ENCODE measurements at places on chromosomes 3 and 15. TPM values are rescaled to one million over a fixed set of nuclear protein-coding genes. Genes with fewer than 3 reads are reported as not detected.

GRCh38 chr3:47512416-47513124, 942 bp downstream of the ELP6 start:
- no peak for DNase-seq

DNA sequence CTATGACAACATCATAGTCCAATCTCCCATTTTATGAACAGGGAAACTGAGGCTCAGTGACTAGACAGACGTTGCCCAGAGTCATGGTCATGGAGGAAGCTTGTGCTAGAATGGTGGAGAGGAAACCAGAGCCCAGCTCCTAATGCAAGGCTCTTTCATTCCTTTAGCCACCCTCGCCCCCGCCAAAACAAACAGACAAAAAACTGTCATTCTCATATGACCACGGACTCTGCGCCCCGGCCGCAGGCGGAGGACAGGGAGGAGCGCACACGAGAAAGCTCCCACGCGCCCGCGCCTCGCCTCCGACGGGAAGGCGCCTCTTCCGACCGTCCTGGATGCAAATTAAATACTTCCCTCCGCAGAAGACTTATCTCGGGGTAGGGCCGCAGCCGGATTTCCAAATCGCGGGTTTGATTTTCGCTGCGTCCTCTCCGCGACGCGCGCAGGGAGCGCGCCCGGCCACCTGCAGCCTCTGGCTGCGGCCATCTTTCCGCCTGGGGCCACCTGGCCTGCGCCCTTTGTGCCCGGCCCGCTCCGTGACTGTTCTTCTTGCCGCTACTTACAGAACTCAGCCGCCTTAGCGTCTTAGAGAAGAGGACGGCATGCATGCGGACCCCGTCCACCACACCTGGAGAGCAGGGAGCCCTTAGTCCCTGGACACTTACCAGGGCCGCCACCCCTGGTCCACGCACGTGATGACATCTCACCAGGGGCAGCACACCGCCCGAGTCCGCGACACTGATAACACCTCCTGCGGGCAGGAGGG, 670 bp upstream of the ATP13A3 start:
- DNase-seq, result no peak

DNA sequence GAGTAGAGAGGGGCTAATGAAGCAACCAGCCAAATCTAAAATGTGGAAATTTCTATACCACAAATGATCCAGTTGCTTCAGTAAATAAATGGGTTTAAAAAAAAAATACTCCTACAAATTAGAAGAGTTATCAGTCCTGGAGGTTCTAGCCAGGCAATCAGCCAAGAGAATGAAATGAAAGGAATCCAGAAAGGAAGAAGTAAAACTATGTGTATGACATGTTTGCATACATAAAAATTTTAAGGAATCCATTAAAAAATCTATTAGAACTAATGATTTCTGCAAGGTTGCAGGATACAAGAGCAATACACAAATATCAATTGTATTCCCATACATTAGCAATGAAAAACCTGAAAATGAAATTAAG, 9.6 kb downstream of the MESP2 start:
- DNase-seq, result no peak

DNA sequence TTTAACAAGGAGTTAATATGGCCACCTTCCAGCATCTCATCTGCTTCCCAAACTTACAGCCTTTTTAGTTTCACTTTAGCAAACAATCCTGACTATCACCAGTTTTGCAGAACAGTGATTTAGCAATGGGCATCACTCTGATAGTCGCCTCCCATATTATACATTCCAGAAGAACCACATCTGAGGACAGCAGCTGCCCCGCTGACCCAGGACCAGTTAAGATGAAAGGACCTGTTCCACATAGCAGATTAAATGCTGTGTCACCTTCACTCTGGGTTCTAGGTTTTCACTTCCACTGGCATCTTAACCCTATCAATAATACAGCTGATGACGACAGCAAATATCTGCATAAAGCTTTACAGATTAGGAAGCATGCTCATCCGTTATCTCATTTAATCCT, 99.8 kb downstream of the TRIM69 start:
- no peak for DNase-seq

GRCh38 chr3:4321732-4322131, 18.6 kb downstream of the SETMAR start:
- DNase-seq, result no peak

- DNase-seq, result no peak
Observed at GRCh38 chr3:32359766-32360492, 31.7 kb upstream of the CMTM7 start.

DNA sequence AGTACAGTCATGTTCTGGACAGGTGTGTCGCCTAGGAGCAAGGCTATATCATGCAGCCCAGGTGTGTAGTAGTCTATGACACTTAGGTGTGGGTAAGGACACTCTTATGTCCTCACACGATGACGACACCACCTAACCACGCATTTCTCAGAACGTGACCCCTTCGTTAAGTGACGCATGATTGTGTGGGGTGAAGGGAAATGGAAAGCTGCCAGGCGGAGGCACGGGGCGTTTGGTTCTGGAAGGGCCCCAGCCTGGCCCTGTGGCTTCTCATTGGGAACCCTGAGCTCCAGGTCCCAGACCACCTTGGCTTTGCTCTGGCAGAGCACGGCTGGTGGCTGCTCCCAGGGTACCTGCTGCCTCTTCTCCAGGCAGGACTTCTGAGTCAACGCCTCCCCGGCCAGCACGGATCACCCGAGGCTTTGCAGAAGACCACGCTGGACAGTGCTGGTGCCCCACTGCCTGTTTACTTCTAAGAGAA, 39.3 kb downstream of the FBLN2 start:
- no peak for DNase-seq

DNA sequence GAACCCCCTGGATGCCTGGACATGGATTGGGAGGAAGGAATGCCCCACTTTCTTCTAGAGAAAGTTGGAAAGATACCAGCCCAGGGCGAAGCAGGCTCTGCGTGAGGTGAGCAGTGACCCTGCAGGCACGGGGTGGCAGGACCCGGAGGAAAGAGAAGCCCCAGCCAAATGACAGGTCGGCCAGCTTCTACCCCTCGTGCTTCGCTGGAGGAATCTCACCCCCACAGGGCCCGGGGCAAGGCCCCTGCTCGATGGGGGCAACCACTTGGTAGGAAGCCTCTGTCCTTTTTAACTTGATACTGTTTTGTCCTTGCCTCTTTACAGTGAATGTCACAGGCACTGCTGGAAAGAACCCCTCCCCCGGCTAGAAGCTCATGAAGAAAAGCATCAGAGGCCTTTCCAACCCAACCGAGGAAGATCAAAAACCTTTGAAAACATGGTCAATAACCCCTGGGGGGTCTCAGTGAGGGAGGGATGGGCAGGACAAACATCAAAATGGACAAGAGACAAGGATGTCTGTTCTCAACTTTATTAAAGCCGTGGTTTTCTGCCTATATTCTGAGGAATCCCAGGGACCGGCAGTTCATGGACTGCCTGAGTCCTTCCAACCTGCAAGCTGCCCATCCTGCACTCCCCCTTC, 54.4 kb downstream of the SH3BP5 start:
- DNase-seq, result no peak

- DNase-seq, result no peak
Observed at GRCh38 chr3:127226946-127227842, 34.3 kb downstream of the PRR23E start.

- no peak for DNase-seq
Observed at GRCh38 chr3:35200056-35200455, 439.3 kb upstream of the ARPP21 start.

DNA sequence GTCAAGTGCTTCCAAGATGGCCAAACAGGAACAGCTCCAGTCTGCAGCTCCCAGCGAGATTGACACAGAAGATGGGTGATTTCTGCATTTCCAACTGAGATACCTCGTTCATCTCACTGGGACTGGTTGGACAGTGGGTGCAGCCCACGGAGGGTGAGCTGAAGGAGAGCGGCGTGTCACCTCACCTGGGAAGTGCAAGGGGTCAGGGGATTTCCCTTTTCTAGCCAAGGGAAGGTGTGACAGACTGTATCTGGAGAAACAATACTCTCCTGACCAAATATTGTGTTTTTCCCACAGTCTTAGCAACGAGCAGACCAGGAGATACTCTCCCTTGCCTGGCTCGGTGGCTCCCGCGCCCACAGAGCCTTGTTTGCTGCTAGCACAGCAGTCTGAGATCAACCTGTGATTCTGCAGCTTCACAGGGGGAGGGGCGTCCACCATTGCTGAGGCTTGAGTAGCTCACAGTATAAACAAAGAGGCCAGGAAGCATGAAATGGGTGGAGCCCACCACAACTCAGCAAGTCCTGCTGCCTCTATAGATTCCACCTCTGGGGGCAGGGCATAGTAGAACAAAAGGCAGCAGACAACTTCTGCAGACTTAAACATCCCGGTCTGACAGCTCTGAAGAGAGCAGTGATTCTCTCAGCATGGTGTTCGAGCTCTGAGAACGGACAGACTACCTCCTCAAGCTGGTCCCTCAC, 293.5 kb upstream of the SUCLG2 start:
- DNase-seq, result no peak

DNA sequence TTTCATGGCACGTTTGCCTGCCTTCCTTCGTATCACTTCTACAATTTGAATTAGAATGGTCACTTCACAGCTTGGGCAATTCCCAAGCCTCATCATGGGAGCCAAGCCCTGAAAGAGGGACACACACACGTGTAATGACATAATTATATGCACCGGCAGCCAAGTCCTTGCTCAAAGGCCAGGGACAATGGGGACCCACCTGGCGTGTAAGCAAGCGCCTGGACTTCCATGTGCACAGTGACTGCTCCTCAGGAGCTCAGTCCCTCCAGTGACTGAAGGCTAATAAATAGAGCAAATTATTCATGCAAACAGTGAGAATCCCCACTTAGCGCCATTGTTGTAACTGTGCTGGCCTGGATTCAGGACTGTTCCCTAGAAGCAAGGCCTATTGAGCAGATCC, 115.1 kb downstream of the DNAJB8 start:
- no peak for DNase-seq

DNA sequence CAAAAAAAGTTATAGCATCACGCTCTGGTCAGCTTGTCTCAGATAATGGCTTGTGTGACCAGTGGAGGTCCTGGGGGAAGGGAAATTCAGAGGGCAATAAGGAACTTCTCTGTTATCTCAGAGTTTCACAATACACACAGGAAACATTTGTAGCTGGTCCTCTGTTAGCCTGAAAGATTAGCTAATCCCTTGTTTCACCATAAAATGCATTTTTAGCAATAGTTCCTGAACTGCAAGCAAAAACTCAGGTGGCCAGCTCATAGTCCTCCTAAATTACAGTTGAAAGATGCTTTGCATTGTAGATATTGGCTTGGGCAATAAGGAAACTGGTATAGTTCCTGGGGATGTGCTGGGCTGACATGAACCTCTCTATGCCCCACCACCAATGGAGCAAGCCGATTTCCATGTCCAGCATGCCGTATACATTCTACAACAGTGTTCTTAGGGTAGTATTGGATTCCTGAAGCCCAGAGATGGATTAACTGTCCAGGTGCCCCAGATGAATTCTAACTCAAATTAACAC, 141.5 kb upstream of the TBL1XR1 start:
- no peak for DNase-seq

- DNase-seq, result no peak
Observed at GRCh38 chr3:107061466-107061865, 315.8 kb upstream of the CCDC54 start.

DNA sequence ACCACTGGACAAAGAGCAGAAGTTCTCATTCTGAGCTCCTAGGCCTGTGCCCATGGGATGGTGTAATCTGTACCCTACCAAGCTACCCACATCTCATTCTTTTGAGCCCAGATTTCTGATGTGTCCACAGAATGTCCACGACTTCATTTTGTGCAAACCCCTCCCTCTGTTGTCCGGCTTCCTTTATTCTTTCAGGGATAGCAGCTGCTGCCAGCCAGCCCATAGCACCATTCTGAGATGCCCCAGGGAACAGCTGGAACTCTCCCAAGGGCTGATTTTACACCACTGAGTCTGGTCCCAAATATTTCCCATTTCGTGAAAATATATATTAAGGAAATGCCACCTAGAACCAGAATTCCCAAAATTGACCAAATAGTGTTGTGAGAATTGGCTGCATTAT, 236.6 kb downstream of the SATB1 start:
- no peak for DNase-seq

DNA sequence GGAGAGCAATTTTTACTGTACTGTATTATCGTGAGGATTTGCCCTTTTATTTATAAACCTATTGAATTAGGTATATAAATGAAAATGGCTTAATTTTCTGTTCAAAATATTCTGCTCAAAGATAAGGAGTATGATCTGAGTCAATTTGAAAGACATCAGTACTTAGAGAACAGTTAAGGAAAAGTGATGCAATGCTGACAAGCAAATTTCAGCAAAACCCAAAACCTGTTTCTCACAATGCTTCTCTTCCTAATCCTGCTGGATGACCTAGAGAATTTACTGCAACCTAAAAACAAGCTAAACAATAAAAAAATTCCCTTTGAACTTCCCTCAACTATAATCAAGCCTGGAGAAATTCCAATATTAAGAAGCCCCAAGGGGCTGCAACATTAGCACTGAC, 82.7 kb downstream of the RFX7 start:
- DNase-seq, result no peak

- DNase-seq, result peak; percentile 23
Observed at GRCh38 chr3:187678726-187679268, 8.6 kb upstream of the SST start.

GRCh38 chr3:51930439-51930838, 11.3 kb downstream of the RRP9 start:
- DNase-seq, result no peak

DNA sequence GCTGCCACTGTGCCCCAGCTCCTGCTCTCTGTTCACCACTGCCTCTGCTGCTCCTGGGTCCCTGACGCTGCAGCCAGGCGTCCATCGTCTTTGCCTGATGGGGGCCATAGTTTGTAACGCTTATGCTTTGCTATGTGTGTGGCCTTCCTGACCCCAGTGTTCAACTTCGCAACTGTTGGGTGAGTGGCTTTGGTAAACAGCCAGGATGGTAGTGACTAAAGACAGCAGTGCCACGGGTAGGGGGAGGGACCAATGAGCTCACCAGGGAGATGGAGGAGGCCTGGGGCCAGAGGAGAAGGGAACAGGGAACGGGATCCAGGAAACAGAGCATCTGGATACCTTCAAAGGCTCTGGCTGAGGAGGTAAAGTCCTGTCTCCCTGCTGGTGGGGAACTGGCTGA, 75.9 kb upstream of the ALDH1L1 start:
- no peak for DNase-seq

DNA sequence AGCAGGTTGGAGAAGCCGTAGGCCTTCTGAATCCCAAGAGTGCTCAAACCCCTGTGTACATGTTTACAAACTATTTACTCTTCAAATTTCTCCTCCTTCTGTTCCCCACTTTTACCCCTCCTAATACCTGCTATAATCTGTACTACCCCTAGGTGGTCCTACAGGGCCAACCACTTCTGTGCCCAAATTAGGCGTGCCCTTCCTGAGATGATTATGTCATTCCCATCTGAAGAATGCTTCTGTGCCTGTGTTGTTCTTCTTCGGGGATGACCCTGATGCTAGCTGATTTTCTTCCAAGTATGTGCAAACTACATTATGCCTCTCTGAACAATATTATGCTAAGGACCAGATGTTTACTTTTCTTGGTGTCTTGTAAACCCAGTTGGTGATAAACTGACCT, 20.5 kb downstream of the RBP2 start:
- DNase-seq, result no peak

PCBP4 gene
- polyA plus RNA-seq, result 54.6 TPM

ULK3 gene
- 14.2 TPM for polyA plus RNA-seq

CHRFAM7A gene
- 0.09 TPM for polyA plus RNA-seq

ROPN1 gene
- polyA plus RNA-seq, result 0.29 TPM

CRYGS gene
- polyA plus RNA-seq, result 2.0 TPM

SLC2A2 gene
- polyA plus RNA-seq, result not detected

CEP63 gene
- 16.3 TPM for polyA plus RNA-seq

NR1I2 gene
- not detected for polyA plus RNA-seq
